ENCODE measurements at places on chromosomes 11 and 22.

- DNase-seq, result no peak
Measured at GRCh38 chr11:76139314-76139713, 67.0 kb downstream of the WNT11 start.

- no peak for DNase-seq
Measured at GRCh38 chr22:47094861-47095330, 332.4 kb downstream of the TBC1D22A start.

GRCh38 chr11:88484873-88485621 lies 147.5 kb upstream of the CTSC start:
- no peak for DNase-seq

- DNase-seq, result no peak
Measured at GRCh38 chr11:72239313-72239848, 4.6 kb downstream of the PHOX2A start.

- DNase-seq, result no peak
Measured at GRCh38 chr11:117833401-117833891, 8.9 kb upstream of the FXYD2 start.

GRCh38 chr11:9046481-9046880 lies 42.7 kb upstream of the NRIP3 start:
- no peak for DNase-seq

DNA sequence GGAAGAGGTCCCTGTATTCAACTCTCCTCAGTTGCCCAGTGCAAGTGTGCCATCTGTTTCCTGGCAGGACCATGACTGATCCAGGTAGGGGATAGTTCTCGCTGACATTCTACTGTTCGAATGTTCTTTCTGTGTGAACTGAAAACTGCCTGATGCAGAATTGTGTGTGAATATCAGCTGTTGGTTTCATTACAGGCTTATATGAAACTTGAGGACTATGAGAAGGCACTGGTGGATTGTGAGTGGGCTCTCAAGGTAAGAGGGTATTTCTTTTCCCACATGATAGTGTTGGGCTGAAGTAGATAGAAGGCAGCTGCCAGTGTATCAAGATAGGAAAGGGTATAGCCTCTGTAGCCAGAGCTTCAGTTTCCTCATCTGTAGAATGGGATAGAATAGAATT lies 15.3 kb downstream of the TTC12 start:
- no peak for DNase-seq

All from stimulated activated CD8-positive, alpha-beta memory T cell treated with anti-CD3 and anti-CD28 coated beads, Interleukin-7, amount 100 ng/mL, for 24 hours (primary cell).